ENCODE measurements at places on chromosomes 16 and 17. TPM values are rescaled to one million over a fixed set of nuclear protein-coding genes. Genes with fewer than 3 reads are reported as not detected.
A peak's percentile ranks its signal among the peaks of the same experiment; 100 is the strongest.

- DNase-seq = no peak
Measured at GRCh38 chr16:54582631-54583250, 296.2 kb upstream of the IRX3 start.

- DNase-seq = peak; percentile 82
Measured at GRCh38 chr17:3890082-3890877, 2.6 kb downstream of the CAMKK1 start.

KCNJ18 gene
- not detected for total RNA-seq

DNA sequence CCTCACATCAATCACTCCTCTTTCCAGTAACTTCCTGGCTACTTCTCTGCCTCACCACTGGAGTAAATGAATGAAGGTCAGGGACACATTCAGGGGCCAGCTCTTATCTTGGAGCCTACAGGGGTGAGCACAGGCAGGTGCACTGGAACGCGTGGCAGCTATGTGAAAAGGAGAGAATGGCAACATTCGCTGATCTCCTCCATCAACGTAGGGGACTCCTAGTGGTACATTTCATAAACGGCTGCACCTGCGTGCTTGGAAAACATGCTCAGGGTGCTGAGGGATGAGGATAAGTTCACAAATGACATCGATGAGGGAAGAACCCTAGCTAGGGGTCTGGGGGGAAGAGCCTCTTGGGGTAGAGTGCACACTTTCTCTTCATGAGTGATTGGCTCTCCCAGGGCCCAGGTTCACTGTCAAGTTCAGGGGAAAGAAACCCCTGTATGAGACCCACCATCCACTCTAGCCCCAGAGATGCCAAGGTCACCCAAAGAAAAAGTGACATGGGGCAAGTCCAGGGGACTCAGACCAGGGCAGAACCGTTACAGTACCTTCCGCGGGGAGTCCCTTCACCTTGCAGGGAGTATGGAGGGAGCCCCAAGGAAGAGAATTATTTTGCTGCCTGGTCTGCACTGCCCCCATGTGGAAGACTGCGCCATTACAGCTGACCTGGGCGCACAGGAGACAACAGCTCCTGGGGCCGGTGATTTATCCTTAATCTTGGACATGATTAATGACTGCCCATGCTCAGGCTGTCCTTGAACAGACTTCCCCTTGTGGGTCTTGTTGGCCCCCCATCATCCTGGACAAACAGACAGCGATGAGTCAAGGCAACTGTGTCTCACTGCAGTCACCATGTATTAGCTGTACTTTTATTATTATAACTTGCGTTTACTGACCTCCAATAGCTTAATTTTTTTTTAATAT, 30.1 kb downstream of the VAC14 start:
- peak; percentile 48 for DNase-seq

C16orf96 gene
- total RNA-seq = not detected

- no peak for DNase-seq
Measured at GRCh38 chr17:49904893-49905292, 57.0 kb upstream of the TAC4 start.

DNA sequence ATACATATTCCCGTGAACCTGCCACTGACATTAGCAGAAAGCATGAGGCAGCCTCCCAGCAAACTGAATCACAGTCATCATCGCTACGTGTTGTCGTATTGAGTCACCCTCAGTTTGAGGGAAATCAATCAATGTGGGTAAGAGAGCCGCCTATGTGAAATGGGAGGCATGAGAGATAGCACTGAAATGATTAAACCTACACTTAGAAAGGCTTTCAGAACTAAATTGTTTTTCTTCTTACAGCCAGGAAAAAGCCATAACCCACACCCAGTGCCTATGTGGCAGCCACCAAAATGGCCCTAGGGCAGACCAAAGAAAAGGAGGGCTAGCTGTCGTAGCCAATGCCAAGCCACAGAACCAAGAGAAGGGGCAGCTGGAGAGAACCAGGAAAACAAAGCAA, 90.5 kb downstream of the ADAMTS18 start:
- no peak for DNase-seq

DNA sequence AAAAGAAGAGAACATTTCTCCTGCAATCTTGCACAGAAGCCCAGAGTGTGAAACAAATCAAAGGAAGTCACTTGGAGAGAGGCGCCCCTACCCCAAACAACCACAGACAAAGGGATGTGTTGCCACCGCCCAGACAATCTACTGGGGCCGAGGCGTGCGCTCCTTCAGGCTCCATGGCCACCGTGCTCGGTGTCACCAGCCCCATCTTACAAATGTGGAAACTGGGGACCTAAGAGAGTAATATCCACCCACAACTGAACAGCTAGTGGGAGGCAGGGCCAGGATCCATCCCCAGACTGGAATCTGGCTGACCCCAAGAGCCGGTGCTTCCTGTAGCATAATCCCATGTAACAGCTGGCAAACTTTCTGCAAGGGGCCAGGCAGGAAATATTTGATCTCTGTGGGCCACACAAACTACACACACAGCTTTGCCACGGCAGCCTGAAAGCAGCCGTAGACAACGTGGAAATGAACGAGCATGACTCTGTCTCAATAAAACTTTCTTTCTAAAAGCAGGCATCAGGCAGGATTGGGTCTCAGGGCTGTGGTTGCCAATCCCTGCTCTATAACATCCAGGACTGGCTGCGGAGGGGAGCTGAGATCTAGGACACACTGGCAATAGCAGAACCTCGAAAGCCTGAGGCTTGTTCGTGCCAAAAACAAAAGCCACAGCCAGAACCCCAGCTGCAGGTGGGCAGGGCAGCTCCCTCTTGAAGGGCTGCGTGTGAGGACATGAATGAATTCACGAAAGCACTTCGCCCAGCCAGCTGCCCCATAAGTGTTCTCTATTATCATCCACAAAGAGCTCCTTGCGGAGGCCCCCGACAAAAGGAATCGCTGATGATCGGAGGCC, 26.6 kb upstream of the GINS2 start:
- peak; percentile 59 for DNase-seq

ATP6V0C gene
- 13.2 TPM for total RNA-seq

GRCh38 chr16:80704751-80705505, 99.5 kb downstream of the CDYL2 start:
- DNase-seq = no peak

PIK3R6 gene
- not detected for total RNA-seq

TBC1D3G gene
- total RNA-seq = not detected

GRCh38 chr16:2785101-2785991, 2.0 kb downstream of the PRSS33 start:
- DNase-seq = no peak

CDH13 gene
- total RNA-seq = 23.3 TPM

GRCh38 chr16:67233596-67233995, 6.7 kb downstream of the TMEM208 start:
- no peak for DNase-seq

- no peak for DNase-seq
Measured at GRCh38 chr16:5490499-5490898, 392.9 kb upstream of the EEF2KMT start.
